Activated T-helper 1 cell treated with anti-CD3 and anti-CD28 coated beads, Interleukin-2, amount 50 U/mL, for 16 hours (primary cell): ENCODE measurements at places on chromosomes 1 and 21.

DNA sequence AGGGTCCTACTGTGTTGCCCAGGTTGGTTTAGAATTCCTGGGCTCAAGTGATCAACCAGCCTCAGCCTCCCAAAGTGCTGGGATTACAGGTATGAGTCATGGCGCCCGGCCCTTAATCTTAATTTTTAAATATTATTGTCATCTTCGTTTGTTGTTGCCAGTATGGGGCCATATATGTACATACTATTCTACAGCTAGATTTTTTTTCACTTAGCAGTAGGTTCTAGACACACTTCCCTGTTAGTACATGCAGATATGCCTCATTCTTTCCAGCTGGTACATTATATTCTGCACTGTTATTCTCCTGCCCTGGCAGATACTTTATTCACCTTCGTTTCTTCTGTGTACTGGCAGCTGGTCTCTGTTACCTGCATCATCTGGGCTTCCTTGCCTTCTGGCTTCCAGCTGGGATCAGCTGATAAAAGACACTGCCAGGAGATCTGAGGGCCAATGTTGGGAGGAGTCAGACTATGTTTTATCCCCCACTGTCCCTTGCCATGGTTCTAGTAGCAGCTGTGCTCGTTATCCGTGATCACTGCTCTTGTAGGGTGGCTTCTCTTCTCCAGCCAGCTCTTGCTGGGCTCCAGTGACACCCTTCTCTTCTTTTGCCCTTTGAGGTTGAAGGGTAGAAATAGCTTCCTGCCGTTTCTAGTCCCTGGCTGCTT lies 24.7 kb downstream of the ST3GAL3 start:
- DNase-seq: no peak

DNA sequence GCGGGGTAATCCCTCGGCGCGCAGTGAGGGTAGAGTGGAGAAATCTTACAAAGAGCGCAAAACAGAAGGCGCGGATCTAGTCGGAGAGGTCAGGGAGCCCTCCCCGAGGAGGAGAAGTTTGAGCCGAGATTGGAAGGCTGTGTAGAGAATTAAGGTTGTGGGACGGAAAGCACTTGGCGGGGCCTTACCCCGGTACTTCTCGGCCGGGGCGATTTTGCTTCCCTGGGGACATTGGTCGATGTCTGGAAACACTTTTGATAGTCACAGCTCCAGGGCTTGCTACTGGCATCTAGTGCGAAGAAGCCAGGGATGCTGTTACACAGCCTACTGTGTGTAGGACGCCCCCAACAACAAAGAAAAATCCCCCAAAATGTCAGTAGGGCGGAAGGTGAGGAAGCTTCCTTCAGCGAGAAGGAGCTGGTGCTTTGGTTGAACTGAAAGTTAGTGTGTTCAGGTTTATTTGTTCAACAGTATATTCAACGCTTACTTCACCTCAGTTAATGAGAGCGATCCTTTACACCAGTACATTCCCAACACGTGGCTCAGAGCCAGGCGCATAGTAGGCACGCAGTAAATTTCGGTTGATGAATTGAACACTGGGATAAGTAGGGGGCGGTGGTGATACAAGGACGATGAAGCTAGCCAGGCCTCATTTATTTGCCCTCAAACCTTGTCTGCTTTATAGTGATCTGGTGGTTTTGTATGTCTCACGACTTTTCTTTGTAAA lies 807 bp downstream of the CEP85 start:
- DNase-seq: no peak

- no peak for DNase-seq
Observed at GRCh38 chr1:33738536-33738935, 125.3 kb upstream of the HMGB4 start.

- DNase-seq: no peak
Observed at GRCh38 chr1:10706376-10706913, 90.0 kb downstream of the CASZ1 start.

- no peak for DNase-seq
Observed at GRCh38 chr1:191151321-191151807, 673.7 kb upstream of the BRINP3 start.

GRCh38 chr1:239982762-239983161 lies 108.9 kb upstream of the FMN2 start:
- no peak for DNase-seq

DNA sequence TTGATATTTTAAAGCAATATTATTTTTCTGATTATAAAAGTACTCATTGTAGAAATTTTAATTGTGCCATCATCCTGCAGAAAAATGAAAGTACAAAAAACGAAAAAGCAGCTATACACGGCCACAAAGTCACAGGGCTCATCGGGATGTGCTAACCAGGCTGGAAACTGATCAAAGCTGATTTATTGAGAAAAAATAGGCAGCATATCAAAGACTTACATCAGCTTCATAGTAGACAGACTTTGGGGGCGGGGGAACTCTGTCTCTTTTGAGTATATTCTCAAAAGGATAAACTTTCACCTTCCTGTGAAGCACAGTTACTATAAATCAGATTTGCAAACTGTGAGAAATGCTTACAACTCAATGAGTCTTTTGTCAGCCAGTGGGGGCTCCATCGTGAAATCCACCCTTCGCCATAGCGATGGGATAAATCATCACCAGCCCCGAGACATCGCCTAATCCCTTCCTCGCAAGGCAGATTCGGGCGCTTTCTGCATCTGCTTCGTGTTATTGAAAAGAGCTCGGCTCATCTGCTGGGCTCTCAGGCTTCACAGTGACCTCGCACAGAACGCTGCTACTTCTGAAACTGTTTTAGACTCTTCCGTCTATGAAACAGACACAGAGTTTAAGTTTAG lies 69.2 kb upstream of the ERG start:
- no peak for DNase-seq

DNA sequence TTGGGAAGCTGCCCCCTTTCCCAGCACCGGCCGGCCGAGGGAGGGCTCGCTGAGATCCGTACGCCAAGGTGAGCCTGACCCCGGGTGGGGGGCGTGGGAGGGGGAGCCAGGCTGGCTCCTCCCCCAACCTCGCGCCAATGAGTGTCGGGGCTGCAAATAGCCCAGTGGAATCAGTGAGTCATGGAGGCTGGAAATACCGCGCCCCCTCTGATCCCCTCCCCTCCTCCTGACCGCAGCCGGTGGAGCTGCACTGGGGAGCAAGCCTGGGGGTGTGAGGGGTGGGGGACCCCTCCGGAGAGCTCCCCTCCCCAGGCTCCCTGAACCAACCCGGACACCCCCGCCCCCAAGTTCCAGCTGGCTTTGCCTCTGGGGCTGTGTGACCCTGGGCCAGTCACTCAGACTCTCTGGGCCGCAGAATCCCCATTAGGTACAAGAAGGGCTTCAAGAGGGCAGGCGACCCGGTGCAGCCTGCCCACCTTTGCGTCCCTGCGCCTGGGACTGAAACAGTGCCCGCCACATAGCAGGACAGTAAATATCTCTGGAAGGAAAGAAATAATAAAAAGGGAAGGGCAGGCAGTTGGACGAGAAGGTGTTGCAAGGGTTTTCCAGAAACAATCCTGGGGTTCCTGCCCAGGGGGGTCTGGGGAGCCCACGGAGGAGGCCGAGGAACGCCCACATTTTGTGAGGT lies 4.5 kb downstream of the HSPB7 start:
- DNase-seq: no peak

GRCh38 chr1:208007938-208008342 lies 97.0 kb upstream of the CD34 start:
- DNase-seq: no peak

- DNase-seq: no peak
Observed at GRCh38 chr1:247475793-247476192, 17.9 kb upstream of the OR2B11 start.

GRCh38 chr1:94408104-94408830 lies 9.9 kb upstream of the ABCD3 start:
- DNase-seq: no peak

- no peak for DNase-seq
Observed at GRCh38 chr1:196649990-196650389, 1.9 kb upstream of the CFH start.

- DNase-seq: no peak
Observed at GRCh38 chr1:48697066-48697707, 79.5 kb downstream of the BEND5 start.

GRCh38 chr1:202888221-202888530 lies 773 bp downstream of the RABIF start:
- DNase-seq: no peak

GRCh38 chr1:63775418-63776127 lies 1.8 kb downstream of the ROR1 start:
- DNase-seq: no peak

DNA sequence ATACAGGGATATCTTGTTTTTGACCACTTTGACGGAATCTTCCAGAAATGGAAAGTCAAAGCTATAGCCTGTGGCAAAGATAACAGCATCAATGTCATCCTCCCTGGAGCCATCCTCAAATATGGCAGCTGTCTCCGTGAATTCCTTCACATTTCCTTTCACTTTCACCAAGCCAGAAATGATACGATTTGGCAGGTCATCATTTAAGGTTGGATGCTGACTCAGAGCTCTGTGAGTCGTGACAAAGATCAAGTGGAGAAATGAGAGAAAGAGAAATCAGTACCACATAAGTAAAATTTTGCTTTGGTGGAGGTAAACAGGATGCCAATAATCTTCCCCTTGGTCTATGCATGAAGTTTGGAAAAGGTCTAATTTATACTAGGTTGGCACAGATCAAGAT lies 23.9 kb downstream of the FMO5 start:
- DNase-seq: no peak

DNA sequence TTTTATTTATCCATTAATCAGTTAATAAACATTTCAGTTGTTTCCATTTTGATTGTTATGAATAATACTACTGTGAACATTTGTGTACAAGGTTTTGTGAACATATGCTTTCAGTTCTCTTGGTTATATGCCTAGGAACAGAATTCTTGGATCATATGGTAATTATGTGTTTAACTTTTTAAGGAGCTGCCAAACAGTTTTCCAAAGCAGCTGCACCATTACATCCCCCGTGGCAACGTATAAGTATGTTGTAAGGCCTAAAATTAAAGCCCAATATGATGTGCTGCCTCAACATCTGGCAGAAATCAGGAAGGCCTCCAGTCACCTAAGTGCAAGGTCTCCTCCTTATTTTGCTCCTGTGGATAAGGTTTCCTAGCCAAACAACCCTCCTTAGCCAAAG lies 235.6 kb upstream of the CACYBP start:
- no peak for DNase-seq

- peak; percentile 78 for DNase-seq
Observed at GRCh38 chr1:36397378-36398230, at the start of gene LSM10. TSS of gene LSM10 (minus strand) at chr1:36397908. CDS start at chr1:36394129, 3,779 bp downstream.

GRCh38 chr1:110243146-110243545 lies 33.0 kb downstream of the KCNC4 start:
- DNase-seq: no peak

DNA sequence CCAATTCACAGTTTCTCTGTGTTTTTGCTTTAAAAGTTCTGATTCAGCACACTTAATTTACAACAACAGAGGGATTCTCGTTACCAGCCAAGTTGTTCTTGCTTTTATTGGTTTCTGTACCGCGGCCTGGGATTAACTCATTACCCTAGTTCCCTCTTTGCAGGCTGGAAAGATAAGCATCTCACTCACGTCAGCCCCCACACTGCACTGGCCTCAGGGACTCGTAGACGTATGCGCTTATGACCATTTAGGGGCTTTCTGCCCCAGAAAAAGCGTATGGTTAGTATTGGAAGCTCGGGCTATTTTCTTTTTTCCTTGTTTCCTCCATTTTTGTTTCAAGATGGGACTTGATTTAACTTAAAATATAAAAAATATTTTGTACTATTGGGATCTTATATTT lies 76.0 kb downstream of the POFUT2 start:
- no peak for DNase-seq

DNA sequence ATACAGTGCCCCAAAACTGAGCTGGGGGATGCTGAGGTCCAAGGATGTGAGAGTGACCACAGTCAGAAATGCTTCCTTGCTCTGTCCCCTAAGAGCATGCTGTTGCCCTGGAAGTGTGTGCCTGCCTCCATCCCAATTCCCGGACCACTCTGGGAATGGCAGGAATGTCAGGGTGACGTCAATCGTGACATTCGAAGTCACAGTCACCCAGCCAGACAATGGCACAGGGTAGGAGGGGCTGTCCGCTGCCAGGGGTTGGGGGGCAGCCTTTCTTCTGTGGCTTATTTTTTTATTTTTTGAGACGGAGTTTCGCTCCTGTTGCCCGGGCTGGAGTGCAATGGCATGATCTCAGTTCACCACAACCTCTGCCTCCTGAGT lies 22.3 kb downstream of the MEF2D start:
- DNase-seq: no peak

GRCh38 chr1:24932725-24933294 lies 2.7 kb upstream of the RUNX3 start:
- no peak for DNase-seq

- no peak for DNase-seq
Observed at GRCh38 chr1:33182896-33183295, 1.1 kb upstream of the TRIM62 start.

DNA sequence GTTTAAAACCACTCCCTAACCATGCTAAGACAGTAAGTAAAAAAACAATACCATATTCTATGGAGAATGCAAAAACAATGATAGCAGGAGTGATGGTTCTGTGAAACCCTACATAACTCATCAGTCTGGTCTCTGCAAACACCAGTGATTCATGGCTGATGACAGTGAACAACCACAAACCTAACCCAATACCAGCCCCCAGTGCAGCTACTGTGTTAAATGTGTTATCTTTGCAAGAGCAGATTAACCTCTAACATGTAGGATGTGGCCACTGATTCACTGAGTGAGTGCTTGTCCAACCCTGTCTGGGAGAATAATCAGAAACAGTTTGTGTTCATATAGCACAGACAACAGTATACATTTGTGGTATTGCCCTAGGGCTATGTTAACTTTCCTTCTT lies 100.2 kb upstream of the COG2 start:
- no peak for DNase-seq

- no peak for DNase-seq
Observed at GRCh38 chr1:8011016-8011415, 15.1 kb downstream of the ERRFI1 start.
